ENCODE measurements at places on chromosomes 3 and 15.
A peak's percentile ranks its signal among the peaks of the same experiment; 100 is the strongest.

DNA sequence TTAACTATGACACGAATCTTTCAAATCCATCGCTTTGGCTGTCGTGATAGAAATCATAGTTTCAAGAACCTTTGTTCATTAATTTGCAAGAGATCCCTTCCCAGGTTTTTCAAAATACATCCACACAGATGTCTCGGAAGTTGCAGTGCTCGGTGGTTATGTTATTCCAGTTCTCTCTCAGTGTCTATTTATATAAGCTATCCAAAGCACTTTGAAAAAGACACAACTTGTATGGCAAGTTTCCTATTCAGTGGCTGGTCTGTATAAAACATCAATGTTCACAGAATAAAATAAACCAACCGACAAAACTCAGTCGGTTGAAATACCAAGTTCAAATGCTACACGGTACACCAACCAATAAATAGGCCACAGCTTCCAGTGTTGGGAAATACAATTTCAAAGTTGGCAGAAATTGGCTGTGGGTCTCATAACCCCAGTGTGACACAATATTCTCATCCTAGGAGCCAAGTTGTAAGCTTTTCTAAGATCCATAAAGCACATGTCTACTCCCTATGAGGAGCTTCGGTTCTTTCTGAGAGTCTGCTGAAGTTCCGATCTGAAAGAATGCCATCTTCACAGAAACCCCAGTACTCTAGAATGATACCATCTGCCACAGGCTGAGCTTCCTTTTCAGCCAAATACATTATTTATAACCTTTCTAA lies 23.7 kb downstream of the SATB1 start:
- DNase-seq: no peak

- no peak for DNase-seq
Measured at GRCh38 chr15:100201376-100202280, 140.1 kb downstream of the ADAMTS17 start.

- no peak for DNase-seq
Measured at GRCh38 chr3:117128872-117129271, 419.3 kb downstream of the TUSC7 start.

GRCh38 chr3:102169915-102170479 lies 264.8 kb upstream of the ZPLD1 start:
- no peak for DNase-seq

- no peak for DNase-seq
Measured at GRCh38 chr3:47002171-47003055, 22.9 kb downstream of the NBEAL2 start.

DNA sequence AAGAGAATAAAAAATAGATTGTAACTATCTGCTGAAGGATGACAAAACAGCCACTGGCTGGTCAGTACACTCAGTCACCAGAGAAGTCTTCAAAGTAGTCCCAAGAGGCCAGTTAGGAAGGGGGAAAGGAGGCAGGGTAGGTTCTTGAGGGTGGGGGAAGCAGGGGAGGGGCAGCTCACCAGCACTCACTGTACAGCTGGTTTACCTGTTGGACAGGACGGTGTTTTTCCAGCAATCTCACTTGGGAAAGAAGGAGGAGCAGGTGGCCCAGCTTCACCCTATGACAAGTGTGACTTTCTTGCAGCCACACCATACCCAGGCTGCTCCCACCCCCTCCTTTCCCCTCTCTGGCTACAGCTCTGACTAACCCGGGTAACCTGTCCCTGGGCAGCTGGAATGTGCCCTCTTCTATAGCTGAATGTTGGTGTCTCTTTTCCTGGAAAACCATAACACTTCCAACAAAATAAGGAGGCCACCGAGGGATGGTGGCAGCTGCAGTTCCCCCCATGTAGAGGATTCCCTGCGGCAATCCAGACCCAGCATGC lies 203.4 kb upstream of the NSMCE3 start:
- DNase-seq: no peak

- no peak for DNase-seq
Measured at GRCh38 chr3:120642368-120642948, 39.6 kb downstream of the HGD start.

- DNase-seq: no peak
Measured at GRCh38 chr3:160837394-160837980, 81.5 kb downstream of the PPM1L start.

GRCh38 chr15:79027532-79028410 lies 62.8 kb downstream of the RASGRF1 start:
- DNase-seq: no peak

DNA sequence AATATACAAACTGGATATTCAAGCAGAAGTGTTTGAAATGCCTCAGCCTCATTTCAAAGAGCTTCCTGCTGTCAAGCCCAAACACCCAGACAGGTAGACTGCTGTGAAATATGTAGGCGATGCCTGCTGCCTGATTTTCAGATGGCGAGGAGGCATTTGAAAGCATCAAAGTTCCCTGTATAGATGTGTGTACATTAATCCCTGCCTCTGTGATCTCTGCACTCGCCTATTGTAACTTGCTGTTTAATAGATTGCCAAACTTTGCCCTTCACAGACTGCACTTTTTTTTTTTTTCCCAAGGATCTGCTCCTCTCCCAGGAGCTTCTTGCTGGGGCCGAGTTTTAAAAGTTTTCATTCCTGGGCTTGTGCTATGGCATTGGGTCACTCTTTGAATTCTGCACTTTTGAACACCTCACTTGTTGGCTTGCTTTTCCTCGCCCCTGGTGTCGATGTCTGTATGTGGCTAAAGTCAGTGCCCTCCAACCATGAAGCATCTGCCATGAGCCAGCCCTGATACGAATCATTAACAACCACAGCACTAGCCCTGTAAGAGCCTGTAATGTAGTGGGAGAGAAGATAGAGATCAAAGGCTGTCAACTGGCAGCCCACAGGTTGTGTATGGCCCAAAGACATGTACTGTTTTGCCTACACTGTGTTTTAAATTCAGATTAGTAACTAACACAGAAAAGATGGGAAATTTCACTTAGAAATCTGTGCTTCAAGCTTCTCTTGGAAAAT lies 287.6 kb upstream of the ICE2 start:
- no peak for DNase-seq

DNA sequence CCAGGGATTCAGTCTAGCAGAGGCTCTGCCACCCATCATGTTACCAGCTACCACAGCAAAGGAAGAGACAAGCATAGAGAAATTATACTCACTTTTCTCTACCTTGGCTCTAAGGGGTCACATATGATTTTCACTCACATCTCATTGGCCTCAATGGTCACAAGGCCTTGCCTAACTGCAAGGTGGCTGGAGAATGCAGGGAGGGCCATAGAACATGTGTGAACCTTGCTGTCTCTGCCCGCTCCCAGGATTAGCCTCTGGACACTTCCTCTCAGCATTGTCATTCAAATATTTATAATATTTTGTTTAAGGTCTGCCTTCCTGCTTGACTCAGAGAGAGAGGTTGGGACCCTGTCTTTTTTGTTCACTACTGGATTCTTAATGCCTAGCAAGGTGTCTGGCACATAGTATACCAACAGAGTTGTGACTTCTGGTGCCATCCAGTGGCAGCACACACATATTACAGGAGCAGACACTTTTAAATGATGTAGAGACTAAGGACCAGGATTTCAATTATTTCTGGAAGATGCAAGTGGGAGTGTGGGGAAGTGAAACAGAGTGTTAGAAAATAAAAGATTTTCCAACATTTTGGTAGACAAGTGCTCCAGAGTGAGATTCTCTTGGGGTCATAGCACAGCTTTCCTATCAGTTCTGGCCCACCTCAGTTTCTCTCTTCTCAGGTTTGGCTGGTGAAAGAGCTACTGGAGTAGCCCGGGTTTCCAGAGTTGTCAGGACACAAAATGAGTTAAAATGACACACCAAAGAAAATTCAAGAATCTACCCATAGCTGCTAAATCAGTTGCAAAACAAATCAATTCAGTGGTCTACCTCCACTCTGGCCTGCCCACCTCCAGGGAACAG lies 119.0 kb upstream of the RASGRP1 start:
- peak; percentile 11 for DNase-seq

GRCh38 chr3:53799338-53799865 lies 46.8 kb downstream of the CHDH start:
- no peak for DNase-seq

- DNase-seq: peak; percentile 86
Measured at GRCh38 chr15:40102897-40103858, 5.5 kb downstream of the BMF start.

DNA sequence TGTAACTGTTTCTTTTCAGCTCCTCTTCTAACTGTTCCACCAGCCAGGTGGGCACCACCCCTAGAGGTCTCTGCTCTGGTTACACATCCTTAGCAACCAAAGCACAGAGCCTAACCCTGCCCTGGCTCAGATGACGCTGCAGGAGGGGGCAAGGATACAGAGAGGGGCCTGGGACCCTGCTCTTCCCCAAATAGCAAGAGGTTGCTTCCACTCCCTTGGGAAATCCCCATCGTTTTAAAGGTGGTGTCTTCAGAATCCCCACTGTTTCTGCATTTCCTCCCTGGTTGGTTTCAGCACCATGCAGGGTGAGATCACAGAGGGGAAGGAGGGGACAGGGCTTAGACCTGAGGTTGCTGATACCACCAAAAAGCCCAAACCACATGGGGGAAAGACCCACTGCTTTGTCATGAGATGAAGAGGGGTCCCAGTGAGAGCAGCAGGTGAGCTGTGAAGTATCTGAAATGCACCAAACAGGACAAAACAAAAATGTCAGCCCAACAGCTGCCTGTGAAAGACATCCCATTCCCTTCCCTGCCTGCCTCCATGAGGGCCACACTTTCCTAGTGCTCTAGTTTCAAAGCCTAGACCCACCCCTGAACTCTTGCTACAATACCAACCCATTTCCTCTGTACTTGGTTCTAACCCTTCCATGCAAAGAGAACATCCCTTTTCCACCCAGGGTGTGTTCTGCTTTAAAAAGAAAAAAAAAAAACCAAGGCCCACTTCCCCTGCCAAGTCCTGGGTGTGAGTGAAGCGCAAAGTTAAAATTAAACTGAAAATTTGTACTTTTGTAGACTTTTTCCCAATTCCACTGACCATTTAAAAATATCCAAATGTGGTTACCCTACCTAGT lies 29.0 kb downstream of the ANP32A start:
- no peak for DNase-seq

- no peak for DNase-seq
Measured at GRCh38 chr3:180624714-180625113, 22.8 kb downstream of the TTC14 start.

DNA sequence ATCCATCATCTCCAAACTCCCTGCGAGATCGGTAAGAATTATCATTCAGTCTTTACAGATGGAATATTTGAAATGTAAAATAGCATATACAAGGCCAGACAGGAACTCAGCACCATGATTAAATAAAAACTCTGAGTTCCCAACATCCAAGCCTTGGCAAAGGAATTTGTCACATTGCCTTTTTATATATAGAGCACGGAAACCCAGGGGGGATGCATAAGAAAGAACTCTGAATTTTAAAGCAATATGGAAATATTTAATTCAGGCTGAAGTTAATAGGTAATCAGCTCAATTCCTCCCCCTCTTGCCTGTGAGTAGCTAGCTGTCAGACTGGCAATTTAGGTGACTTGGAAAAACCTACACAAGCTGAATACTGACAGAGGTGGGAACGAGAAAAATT lies 217.9 kb upstream of the KCNMB2 start:
- no peak for DNase-seq

DNA sequence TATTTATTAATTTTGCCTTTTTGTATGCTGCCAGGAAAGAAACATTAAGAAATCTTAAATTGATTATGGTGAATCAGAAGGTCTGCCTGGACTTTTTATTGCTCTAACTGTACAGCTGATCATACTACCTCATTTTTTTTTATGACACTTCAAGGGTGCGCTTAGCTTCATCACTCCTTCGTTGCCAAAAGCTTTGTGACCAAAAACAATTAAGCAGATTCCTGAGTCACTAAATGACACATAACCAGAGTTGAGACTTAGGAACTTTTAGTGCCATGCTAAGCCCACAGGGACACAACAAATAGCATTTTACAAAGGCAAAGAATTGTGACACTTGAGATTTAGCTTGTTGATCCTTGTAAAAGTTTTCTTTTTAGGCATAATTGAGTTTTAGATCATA lies 4.9 kb downstream of the ADIPOQ start:
- no peak for DNase-seq

DNA sequence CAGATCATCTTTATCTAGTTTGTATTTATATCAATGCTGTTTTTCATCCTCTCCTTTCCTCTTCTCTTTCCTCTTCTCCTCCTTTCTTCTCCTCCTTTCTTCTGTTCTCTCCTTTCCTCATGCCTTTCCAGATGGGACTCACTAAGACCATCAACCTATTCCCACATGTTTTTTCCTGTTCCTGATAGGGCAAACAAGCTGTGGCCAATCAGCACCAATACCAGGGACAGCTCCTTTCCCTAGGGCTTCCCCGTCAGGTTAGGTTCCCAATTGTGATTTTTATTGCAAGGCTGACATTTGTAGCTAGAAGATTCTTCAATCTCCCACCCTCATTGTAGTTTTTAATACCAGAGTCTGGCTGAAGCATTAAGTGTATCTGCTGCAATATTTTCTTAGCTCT lies 76.3 kb upstream of the COL8A1 start:
- no peak for DNase-seq

DNA sequence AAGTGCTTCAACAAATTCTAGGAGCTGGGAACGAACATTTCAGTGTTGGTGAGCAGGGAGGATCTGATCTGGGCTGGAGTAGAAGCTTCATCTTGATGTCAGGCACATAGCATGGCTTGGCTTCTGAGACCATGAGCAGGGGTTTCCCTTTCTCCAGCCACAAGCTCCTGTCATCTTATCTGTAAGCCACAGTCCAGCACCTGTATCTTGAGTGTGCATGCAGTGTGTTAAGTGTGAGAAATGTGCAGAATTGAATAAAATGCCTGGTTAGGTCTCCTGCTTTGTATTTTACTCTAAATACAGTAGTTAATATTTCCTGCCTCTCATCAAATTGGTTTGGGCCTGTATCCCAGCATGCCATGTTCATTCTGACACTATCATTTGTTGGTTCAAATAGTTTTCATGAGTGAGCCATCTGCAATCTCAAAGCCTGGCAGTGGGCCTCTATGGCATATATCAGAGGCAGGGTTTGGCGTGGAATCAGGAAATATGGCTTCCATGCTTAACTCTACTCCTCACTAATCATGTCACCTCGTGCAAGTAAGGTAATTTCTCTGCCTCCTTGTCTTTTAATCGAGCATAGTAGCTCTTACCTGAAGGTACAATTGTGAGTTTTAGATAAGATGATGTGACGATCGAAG lies 43.3 kb downstream of the TLNRD1 start:
- no peak for DNase-seq

DNA sequence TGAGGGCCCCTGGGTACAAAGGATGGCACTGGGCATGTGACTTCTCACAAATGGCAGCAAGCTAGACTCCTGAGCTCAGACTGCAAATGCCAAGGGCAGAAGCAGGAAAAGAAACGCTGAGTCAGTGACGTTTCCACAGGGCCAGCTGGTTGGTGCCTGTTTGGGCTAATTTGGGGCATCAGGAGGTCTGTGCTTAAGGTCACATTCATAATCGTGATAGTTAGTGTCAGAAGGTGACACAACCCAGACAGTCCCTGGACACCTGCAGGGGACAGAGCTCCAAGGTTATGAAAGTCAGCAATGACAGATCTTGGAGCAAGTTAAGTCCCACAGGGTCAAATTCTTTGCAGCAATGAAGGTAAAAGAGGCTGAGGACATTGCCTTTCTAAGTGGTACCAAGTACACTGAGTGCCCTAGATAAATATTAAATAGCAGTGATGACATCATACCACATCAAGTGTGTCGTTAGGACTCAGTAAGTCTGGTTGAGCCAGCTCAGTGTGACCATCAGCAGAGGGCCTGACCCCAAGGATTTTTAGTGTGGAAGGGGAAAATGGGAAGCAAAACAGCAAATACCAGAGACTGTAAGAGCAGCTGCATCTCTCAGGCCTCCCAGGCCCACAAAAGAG lies 556.9 kb upstream of the CFAP20DC start:
- no peak for DNase-seq

GRCh38 chr15:99683000-99683670 lies 50.1 kb downstream of the LYSMD4 start:
- DNase-seq: no peak

- no peak for DNase-seq
Measured at GRCh38 chr3:171284308-171285075, 175.7 kb downstream of the TNIK start.

Data from C1 segment of cervical spinal cord (tissue), 14 donors.